Motor neuron (in vitro differentiated cells): ENCODE measurements at places on chromosomes 6 and 20. TPM values are rescaled to one million over a fixed set of nuclear protein-coding genes. Genes with fewer than 3 reads are reported as not detected.

The TASP1 gene
- total RNA-seq = 16.3 and 17.4 TPM in 2 replicates

The LPA gene
- total RNA-seq = 0.21 and 0.27 TPM in 2 replicates

The TXLNB gene
- total RNA-seq = 0.81 and 1.7 TPM in 2 replicates

The DDX43 gene
- not detected in 2 replicates for total RNA-seq

DNA sequence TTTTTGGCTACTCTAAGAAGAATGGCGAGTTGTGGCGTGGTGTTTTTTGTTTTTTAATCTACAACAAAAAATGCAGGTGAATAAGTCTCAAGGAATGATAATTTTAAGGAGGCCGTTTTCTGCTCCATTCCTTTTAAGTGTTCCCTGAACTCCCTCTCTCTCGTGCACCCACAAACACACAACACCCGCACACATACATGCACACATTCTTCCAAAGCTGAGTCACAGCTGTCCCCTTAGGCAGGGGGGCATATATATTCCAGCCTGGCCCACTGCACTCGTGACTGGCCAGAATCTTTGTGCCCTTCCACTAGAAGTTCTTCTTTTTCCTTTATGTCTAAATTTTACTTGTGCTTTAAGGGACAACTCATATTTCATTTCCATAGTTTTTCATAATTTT is 405.7 kb downstream of the LMBRD1 start:
- ATAC-seq = no peak

DNA sequence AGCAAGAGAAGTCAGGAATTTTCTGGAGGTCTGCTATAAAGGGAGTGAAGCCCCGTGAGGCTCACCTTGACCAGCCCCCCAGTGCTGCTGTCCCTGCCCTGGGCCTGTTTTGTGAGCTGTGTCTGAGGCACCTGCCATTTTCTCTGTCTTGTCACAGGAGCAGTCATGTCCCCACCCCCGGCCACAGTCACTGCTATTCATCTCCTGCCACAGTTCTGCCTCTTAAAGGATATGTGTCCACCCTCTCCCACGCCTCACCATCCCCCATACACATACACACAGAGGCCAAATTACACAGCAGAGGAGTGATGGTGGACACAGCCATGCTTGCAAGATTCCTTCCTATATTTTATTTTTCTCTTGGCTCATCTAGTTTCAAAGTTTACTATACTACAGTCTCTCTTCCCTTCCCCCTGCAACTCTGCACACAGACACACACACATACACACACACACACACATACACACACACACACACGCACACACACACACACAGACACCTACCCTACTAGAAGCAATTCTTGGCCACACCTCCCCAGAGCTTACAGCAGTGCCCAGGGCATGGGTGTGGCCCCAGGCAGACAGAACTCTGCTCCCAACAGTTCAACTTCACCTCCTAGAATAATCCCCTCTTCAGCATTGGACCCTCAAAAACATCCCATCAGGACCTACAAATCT is 68.7 kb upstream of the TAB2 start:
- peak; percentile 94 for ATAC-seq

GRCh38 chr6:87832025-87832825 is 130.2 kb upstream of the AKIRIN2 start:
- peak; percentile 71 for ATAC-seq

- no peak for ATAC-seq
Measured at GRCh38 chr6:19905584-19905983, 68.4 kb downstream of the ID4 start.

DNA sequence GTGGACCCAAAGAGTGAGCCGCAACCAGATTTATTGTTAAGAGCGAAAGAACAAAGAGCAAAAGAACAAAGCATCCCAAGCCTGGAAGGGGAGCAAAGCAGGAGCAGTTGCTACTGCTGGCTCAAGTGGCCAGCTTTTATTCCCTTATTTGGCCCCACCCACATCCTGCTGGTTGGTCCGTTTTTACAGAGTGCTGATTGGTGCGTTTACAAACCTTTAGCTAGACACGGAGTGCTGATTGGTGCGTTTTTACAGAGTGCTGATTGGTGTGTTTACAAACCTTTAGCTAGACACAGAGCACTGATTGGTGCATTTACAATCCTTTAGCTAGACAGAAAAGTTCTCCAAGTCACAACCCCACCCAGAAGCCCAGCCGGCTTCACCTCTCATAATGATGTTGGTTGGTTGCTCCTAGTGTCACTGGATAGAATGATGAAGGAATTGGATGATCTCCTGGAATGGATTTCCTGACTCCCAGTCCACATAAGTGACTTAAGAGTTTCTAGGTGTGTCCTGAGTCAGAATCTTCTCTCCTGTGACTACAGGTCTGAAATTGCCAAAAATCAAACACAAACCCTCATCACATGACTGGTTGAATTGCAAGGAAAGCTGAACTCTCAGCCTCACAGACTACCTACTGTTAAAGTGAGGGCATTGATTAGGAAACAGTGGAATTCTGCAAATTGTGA is 52.1 kb upstream of the CAP2 start:
- no peak for ATAC-seq
